Right ventricle myocardium superior (tissue), 1 donor: ENCODE measurements at places on chromosomes 4 and X.

- DNase-seq = no peak
Measured at GRCh38 chrX:26334232-26334631, 118.3 kb downstream of the MAGEB5 start.

- no peak for DNase-seq
Measured at GRCh38 chr4:55348466-55348865, 2.4 kb downstream of the SRD5A3 start.

- no peak for DNase-seq
Measured at GRCh38 chr4:42088386-42088785, 64.1 kb downstream of the BEND4 start.

- DNase-seq = no peak
Measured at GRCh38 chrX:28981952-28982351, 394.7 kb downstream of the IL1RAPL1 start.
